Stimulated activated CD8-positive, alpha-beta memory T cell treated with anti-CD3 and anti-CD28 coated beads, Interleukin-15, amount 100 ng/mL, for 24 hours (primary cell): ENCODE measurements at places on chromosomes 12 and 14.

- DNase-seq = no peak
These were observed 8.6 kb downstream of the ISCU start for GRCh38 chr12:108570743-108571608.

DNA sequence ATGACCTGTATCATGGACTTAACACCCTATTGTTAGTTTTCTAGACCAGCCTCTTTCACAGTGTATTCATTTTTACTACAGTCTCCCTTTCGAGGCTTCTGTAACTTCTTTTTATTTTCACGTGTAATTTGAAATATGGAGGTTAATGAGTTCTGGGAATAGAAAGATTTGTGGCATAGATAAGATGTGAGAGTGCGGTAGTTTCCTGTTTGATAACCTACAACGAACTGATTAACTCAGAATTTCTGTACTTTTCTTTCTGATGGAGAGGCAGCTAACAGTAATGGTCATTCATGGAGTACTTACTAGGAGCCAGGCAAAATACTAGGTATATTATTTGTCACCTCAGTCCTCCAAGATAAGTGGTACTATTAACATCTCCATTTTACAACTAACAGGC is 21.2 kb downstream of the POLR3B start:
- no peak for DNase-seq

DNA sequence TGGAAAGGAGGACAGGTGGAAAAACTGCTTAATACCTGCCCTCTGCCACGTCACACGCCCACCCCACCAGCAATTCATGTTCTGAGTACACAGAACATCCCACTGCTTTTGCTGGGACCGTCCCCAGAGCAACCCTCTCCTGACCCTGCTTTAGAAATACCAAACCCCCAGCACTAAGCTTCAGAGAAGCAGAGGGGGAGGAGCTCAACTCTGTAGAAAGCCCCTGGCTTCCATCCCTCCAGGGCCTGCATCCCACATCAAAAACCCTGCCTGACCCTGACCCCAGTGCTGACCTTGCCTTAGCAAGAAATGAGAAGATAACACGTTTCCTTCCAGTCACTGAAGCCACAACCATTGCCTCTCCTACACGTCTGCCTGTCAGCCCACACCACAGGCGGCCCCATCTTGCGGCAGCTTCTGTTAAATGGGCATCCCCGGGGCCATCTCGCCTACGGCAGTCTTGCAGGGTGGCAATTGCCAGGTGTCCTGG is 19.7 kb downstream of the VDR start:
- peak; percentile 41 for DNase-seq

DNA sequence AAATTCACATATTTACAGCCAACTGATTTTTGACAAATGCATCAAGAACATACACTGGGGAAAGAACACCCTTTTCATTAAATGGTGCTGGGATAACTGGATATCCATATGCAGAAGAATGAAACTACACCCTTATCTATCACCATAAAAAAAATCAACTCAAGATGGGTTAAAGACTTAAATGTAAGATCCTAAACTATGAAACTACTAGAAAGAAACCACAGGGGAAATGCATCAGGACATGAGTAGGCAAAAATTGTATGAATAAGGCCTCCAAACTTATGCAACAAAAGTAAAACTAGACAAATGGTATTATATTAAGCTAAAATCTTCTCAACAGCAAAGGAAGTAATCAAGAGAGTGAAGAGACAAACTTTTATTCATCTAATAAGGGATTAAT is 242.6 kb downstream of the CPNE8 start:
- no peak for DNase-seq

DNA sequence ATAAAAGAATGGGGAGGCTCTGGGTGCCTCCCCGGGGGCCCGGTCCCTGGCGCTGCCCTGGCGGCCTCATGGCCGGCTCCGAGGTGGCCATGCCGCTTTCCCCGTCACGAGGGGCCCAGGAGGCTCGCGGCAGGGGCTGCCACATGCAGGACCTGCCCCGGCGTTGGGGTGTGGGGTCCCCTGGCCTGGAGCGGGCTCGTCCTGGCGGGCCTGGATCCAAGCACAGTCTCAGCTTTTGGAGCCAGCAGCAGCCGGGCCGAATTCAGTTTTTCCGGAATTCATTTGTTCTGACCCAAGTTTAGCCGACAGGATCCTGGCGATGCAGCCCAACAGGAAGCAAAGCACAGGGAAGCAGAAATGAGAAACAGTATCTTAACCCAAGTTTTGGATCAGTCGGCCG is 26.4 kb upstream of the AEBP2 start:
- DNase-seq = no peak

DNA sequence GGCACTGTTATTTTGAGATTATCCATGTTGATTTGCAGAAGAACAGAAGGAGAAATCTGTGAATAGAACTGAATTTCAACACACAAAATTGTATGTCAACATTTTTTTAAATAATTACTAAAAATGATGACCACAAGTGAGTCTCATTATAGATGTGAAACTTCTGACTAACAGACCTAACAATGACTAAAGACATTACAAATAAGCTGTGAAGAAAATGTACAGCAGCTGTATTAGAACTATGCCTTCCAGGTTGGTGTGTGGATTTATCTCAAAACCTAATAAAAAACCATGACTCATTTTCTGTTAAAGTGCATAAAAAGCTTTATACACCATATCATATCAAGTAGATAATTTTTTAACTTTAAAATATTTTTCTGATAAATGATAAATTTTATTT is 22.5 kb upstream of the FOXG1 start:
- no peak for DNase-seq

DNA sequence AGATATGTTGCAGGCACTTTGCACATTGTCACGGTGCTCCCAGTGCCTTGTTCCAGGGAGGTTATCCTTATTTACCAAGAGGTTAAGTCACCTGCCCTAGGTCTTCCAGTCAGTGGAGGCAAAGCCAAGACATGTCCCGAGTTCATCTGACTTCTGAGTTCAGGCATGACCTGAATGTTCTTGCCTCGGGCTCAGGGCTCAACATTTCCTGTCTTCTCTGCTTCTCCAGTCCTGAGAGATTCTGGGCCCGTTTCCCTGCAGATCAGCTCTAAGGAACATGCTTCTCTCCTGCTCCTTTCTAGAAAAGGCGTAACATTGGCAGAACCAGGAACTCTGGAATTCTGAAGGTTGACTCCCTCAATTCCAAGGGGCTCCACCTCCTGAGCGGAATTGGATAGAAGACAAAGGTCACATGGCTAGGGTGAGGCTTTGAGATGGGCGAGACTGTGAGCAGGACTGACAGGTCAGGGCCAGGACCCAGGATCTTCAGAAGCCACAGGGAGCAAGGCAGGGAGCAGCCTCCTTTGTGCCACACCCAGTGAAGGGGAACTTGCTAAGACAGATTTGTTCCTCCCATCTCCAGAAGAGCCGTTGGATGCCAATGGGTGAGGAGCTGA is 19.9 kb downstream of the BDKRB2 start:
- no peak for DNase-seq

DNA sequence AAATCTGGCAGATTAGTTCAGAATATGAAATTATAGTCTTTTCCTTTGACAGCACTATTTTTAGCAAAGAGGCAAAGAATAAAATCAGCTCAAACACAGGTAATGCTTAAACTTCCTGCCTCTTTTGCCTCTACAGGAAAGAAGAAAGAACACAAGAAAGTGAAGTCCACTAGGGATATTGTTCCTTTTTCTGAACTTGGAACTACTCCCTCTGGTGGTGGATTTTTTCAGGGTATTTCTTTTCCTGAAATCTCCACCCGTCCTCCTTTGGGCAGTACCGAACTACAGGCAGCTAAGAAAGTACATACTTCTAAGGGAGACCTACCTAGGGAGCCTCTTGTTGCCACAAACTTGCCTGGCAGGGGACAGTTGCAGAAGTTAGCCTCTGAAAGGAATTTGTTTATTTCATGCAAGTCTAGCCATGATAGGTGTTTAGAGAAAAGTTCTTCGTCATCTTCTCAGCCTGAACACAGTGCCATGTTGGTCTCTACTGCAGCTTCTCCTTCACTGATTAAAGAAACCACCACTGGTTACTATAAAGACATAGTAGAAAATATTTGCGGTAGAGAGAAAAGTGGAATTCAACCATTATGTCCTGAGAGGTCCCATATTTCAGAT is 17.4 kb downstream of the TMPO start:
- DNase-seq = no peak

DNA sequence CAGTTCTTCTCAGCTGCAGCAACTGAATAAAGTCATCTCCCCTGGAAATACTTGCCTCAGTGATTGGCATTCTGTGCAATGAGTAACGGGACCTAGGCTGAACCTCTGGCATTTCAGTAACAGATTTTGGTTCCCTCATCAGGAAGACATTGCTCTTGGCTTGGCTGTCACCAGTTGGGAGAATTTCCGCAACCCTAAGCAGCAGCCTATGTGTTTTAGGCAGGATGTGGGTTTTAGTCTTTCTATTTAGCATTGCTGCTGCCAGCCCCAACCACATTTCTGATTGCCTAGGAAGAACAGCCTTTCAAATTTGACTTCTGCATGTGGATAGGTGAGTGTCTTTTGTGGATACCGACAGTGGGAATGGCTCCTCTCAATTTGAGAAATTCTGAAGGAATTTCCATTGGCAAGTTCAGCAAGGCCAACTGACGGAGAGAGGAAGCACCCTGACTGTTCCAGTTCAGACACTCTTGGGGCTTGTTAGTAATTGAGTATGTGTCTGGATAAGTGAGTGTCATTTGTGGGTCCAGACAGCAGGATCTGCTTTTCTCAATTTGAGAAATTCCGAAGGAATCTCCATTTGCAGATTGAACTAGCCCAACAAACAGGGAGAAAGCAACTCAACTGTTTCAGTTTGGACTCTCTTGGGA is 19.0 kb upstream of the CLEC2A start:
- DNase-seq = no peak

- no peak for DNase-seq
These were observed 35.7 kb downstream of the RIN3 start for GRCh38 chr14:92549105-92549858.

DNA sequence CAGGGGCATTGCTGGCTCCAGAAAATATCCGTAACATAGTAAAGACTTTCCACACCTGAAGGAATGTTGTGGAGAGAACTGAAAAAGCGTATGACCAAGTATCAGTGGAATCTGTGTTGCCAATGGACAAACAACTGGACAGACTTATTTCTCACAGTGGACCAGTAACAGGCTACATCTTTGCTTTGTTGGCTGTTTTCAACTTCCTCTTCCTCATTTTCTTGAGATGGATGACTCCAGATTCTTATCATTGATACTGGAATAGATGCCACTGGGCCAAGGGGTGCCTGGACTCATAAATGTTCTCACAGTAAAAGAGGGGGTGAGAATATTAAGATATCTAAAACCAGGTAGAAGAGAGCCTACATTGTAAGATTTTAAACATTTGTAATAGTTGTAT is 6.4 kb downstream of the GAS2L3 start:
- no peak for DNase-seq

- DNase-seq = no peak
These were observed 74.4 kb upstream of the COCH start for GRCh38 chr14:30799933-30800332.
